Dermis microvascular lymphatic vessel endothelial cell (primary cell): ENCODE measurements at places on chromosomes 12 and 14. TPM values are rescaled to one million over a fixed set of nuclear protein-coding genes. Genes with fewer than 3 reads are reported as not detected.

GRCh38 chr12:132095520-132096409 is 48.4 kb downstream of the DDX51 start:
- DNase-seq: no peak

- DNase-seq: no peak
Measured at GRCh38 chr12:127381681-127382080, 885.3 kb upstream of the TMEM132C start.

DNA sequence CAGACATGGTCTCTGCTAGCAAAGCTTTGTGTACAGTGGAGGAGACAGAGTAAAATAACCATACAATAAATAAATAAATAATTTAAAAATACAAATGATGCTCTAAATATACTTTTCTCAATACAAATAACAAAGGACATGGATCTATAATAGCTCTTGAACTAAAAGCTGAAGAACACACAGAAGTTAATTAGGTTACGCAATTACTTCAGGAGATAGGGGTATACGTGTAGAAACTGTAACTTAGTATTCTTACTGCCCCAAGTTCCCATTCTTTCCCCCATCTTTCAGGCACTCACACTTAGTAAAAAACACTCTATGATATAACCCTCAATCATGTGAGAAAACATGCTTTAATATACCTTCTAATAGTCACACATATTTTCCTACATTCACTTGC is 44.2 kb downstream of the INSM2 start:
- DNase-seq: no peak

- DNase-seq: peak; percentile 45
Measured at GRCh38 chr12:119176267-119177055, 2.3 kb upstream of the HSPB8 start.

DNA sequence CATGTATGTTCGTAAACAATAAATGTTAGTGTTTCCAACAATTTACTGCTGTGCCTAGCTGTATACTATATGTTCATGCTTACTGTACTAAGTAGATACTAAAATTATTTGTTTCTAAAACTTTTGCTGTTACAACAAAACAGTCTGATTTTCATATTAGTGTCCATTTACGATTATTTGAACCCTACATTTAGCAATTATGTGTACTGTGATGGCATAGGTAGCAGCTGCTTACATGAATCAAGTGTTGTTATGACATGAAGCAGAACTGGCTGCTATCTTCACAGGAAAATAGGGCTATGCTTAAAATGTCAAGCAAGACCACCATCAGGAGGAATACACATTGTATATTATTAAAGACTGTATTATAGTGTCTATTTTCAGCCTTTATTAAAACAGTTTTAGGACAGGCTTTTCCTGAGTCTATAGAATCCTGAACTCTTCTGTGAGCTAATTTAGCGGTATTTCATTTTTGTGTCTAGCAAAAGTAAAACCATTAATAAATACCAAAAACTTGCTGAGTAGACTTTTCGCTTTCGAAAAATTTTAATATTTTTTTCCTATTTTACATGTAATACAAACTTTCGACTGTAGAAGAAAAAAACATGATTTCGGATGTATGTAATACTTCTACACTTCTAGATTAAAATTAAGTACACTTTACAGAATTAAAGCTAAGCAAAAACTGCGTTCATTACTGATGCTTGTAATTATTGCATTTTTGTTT is 1.1 kb upstream of the WDR89 start:
- DNase-seq: no peak

DNA sequence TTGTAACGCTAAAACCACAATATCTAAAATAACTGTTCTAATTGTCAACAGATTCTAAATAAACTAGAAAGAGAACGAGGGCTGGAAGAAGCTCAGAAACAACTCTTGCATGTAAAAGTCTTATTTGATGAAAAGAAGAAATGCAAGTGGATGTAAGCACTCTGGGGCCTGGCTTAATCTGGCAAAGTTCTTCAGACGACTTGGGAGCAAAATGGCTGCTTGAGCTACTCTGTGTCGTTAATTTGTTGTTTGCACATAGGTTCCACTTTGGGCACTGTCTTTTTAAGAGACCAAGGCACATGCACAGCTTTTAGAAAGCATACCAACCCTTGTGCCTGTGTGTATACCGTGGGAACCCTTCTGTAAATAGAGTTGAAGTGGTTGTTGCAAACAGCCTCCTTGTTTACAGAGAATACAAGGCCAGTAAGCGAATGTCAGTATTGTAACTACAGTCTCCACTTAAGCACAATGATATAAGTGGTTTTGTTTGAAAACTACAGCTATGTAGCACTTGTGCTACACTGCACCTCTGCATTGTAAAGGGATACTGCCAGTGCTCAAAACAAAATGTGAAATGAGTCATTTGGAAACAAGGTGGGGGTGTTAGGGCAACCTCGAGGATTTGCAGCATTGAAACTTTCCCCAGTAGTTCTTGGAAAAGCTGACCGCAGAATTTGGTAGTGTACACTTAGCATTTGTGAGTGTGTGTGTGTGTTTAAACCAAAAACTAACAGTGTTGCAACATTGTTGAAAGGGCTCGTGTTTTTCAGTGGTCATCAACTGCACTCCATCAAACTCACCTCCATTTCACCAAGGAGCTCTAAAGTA is 154.3 kb downstream of the CEP83 start:
- DNase-seq: no peak

- peak; percentile 69 for DNase-seq
Measured at GRCh38 chr14:103123634-103124500, 606 bp downstream of the TNFAIP2 start.

GRCh38 chr14:29927376-29928116 is at the start of gene PRKD1:
PRKD1 (minus strand) TSS chr14:29927847.
- DNase-seq: peak; percentile 75

- DNase-seq: no peak
Measured at GRCh38 chr12:123816896-123817537, 54.9 kb downstream of the DNAH10 start.

DNA sequence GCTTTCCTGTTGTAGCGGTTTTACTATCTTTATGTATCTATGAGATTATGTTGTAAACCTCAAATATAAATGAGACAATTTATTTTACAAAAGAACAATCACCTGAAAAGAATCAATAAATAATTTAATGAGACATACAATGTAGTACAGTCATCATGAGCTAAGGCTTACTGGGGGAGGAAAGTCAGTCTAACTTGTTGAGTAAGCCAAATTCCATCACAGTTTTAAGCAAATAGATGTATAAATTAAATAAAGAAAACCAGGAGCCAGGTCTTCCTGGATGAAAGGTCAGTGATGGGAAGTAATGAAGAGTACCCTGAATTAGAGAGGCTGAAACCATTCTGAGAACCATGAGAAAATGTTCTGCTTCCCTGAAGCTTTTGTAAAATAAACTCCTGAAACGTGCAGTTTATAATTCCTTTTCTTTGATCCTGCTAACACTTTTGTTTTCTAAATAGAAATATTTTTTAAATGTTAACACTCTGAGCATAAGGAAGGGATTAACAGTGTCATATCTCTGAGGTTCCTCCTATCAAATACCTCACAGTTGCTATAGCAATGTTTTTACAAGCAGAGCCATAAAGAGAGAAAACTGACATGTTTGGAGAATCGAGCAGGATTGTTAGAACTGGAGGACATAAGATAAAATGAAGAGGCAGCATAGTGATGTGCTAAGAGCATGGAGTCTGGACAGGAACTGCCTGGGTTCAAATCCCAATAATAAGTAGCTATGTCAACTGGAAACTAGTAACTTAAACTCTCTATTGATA is 444.9 kb upstream of the FOXG1 start:
- no peak for DNase-seq

DNA sequence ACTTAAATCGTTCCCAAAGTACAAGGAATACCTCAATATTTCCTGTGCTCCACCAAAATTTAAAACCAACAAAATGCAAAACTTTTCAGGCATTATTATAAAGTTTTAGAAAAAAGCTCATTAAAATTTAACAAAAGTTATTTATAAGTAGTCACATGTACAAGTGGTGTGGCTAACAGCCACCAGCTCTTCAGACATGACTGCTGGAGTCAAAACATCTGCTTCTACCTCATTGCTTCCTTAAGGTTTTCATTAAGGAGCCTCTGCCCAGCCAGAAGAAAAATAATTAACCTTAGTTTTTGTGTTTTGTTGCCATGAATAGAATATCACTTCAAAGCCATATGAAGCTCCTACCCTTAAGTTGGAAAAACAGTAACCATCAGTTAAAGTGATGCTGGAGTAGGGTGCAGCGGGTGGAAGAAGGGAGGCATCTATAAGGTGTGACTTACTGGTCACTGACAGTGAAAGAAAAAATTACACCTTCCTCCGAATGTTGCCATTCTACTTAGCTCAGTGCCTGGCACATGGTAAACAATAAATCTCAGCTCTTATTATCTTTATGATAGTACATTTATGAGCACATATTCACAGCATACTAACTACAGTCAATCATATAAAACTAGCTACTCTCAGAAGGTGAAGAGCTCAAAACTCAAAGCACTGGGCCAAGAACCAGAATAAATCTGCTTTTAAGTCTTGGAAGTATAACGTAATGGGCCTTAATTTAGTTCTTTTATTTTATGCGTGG is 57.7 kb downstream of the GALC start:
- DNase-seq: no peak

- DNase-seq: no peak
Measured at GRCh38 chr12:52522346-52523011, 2.3 kb upstream of the KRT5 start.

DNA sequence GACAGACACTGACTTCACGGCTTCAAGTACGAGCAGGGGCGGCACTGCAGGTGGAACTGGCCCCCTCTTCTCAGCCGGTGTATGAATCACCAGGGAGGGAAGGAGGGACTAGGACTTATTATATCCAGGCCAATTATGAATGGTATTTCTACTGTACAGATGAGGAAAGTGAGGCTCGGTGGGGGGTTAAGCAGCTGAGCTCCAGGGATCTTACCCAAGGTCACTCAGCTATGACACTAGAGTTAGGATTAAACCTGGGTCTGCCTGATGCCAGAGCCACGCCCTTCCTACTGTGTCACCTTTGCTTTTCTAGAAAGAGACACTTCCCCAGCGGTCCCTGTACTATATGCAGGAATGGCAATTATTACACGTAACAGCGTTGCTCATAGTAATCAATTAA is 42.2 kb upstream of the NRXN3 start:
- DNase-seq: no peak

DNA sequence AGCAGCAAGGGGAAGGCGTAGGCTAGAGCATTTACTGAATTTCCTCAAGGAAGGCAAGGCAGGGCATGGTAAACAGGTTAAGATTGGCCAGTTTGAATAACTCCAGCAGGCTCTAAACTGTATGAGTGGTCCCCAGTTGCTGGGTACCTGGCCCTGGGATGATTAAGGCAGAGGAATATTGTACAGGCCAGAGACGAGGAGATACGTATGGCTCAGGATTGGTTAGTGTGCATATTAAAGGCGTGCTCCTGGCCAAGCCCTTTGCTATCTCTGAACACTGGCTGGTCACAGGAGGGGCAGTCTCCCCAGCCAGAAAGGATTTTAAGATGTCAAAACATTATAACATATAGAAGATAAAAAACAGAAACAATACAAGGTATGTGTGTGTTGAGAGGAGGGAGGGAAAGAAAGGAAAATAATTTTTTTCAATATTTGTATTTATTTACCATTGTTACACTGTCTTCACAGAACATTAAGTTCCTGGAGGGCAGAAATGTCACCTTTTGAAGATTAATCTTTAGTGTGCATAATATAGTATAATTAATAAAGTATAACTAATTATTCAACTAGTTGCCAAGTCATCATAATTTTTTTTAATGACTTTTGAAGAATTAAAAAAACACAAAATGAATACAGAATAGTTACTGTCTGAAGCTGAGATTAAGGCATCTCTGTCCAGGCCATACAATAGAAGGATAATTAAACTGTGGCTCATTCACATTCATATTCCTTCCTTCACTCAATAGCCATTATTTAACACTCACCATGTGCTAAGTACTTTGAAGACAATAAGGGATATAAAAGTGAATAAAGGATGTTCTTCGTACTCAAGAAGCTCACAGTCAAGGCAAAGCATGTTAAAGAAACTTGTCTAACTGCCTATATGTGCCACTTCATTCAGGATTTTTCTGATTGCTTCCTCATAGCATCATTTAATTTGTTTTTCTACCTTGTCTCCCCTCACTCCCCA is 41.9 kb downstream of the DCP1B start:
- no peak for DNase-seq

DNA sequence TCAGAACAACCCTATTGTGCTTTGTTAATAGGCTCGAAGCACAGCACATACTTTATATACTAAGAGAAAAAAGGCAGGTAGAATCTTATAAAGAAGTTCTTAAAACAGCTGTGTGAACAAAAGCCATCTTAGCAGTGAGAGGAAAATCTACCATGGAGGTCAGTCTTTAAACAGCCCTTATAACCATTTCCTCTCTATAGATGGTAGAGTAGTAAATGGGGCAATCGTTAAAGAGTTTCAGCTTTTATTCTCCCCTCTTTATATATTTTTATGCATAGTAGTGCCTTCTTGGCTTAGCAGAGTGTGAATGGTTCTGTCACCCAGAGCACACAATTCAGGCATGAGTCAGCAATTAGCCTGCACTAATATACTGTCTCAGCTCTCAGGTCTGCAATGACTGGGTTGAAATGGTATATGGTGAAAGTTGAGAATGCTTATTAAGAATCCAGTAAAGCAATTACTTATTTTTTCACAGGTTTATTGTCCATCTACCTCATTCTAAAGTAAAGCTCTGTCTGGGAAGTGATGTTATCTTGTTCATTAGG is 305.0 kb downstream of the NELL2 start:
- DNase-seq: no peak

GRCh38 chr12:2877953-2878732 is 1.1 kb downstream of the RHNO1 start:
- no peak for DNase-seq

DNA sequence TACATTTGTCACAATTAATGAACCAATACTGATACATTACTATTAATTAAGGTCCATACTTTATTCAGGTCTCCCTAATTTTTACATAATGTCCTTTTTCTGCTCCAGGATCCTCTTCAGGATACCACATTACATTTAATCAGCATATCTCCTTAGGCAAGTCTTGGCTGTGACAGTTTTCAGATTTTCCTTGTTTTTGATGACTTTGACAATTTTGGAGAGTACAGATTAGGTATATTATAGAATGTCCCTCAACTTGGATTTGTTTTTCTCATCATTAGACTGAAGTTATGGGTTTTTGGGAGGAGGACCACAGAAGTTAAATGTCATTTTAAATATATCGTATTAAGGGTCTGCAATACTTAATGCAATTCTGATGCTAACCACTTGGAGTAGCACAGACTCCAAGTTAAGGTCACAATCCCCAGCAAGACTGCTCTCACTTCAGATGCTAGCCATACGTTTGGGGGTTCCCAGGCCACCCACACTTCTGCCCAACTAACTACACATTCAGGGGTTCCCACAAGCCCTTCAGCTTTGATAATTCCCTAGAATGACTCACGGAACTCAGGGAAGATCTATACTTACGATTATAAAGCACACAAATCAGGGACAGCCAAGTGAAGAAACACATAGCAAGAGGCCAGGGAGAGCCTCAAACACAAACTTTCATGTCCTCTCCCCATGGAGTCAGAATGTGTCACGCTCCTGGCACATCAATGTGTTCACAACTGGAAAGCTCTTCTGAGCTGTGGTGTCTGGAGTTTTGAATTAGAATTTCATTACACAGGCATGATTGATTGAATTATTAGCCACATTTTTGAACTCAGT is 17.0 kb upstream of the NUBPL start:
- DNase-seq: no peak

Gene TPPP2
- not detected in 2 replicates for total RNA-seq

Gene SLC25A21
- total RNA-seq: 0.38 and 1.0 TPM in 2 replicates

Gene SNRPF
- 13.3 and 24.5 TPM in 2 replicates for total RNA-seq

Gene SH2B3
- 42.0 and 52.2 TPM in 2 replicates for total RNA-seq

Gene KRT83
- not detected in 2 replicates for total RNA-seq

Gene ZC3H10
- total RNA-seq: 2.7 and 3.3 TPM in 2 replicates

Gene PLEKHH1
- 0.13 TPM in 2 replicates for total RNA-seq

Gene RNASE1
- total RNA-seq: 7.1 and 8.0 TPM in 2 replicates
